ENCODE measurements at places on chromosomes 13 and 19. TPM values are rescaled to one million over a fixed set of nuclear protein-coding genes. Genes with fewer than 3 reads are reported as not detected.

ERVV-1 gene
- total RNA-seq = not detected

KIR2DL1 gene
- total RNA-seq = not detected

NCR1 gene
- not detected for total RNA-seq

GPR183 gene
- total RNA-seq = not detected

CYP2A6 gene
- not detected for total RNA-seq

PDX1 gene
- not detected for total RNA-seq

KL gene
- total RNA-seq = not detected

MBD3L1 gene
- total RNA-seq = not detected

PLIN3 gene
- total RNA-seq = 138 TPM

FXYD7 gene
- total RNA-seq = not detected

DAND5 gene
- total RNA-seq = not detected

KLK14 gene
- under 0.01 TPM for total RNA-seq

RFPL4AL1 gene
- not detected for total RNA-seq

PDE4A gene
- 1.9 TPM for total RNA-seq

LILRA5 gene
- not detected for total RNA-seq

SBK3 gene
- total RNA-seq = not detected

PLD3 gene
- total RNA-seq = 196 TPM

KIR2DL4 gene
- total RNA-seq = not detected

TMIGD2 gene
- total RNA-seq = not detected

MAMSTR gene
- 0.57 TPM for total RNA-seq

FUT2 gene
- 46.3 TPM for total RNA-seq

CBY2 gene
- total RNA-seq = 0.07 TPM

SPACA4 gene
- not detected for total RNA-seq

TNFSF13B gene
- total RNA-seq = 2.6 TPM

LGALS14 gene
- not detected for total RNA-seq

ZNF793 gene
- total RNA-seq = 7.0 TPM

WDR87 gene
- not detected for total RNA-seq

KLF5 gene
- total RNA-seq = 79.6 TPM

ZNF177 gene
- total RNA-seq = 2.3 TPM

IFNL1 gene
- total RNA-seq = not detected

TGFBR3L gene
- total RNA-seq = 5.8 TPM

GPC6 gene
- total RNA-seq = 0.34 TPM

MBD3L3 gene
- not detected for total RNA-seq

ZNF136 gene
- total RNA-seq = 9.0 TPM

GARIN5A gene
- total RNA-seq = 0.68 TPM

ONECUT3 gene
- under 0.01 TPM for total RNA-seq

BIVM gene
- total RNA-seq = 18.9 TPM

ATP8B3 gene
- total RNA-seq = 1.1 TPM

ZBTB32 gene
- total RNA-seq = not detected

THSD8 gene
- not detected for total RNA-seq

BEST2 gene
- not detected for total RNA-seq

DACH1 gene
- not detected for total RNA-seq

NBEA gene
- 3.7 TPM for total RNA-seq

All from nasal cavity respiratory epithelium epithelial cell of viscerocranial mucosa (primary cell).